ENCODE measurements at places on chromosomes 3 and 15. TPM values are rescaled to one million over a fixed set of nuclear protein-coding genes. Genes with fewer than 3 reads are reported as not detected.

DNA sequence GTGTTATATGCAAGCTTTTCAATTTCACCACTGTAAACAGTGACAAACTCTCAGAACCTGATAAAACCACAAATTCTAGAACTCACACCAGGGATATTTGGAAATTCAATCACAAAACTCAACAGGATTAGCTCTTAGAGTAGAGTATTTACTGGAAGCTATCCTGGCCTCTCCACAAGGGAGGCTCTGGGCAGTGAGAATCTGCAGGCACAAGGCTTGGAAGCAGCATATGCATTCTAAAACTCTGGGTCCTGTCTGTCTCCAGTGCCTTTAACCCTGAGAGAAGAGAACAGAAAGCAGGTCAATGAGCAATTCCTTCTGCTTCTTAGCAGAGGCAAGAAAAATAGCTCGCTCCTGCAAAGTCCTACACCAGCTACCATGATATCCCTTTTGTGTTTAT is 23.4 kb downstream of the PLSCR4 start:
- no peaks in the 10 kb centered on the region for H3K27me3 ChIP-seq
- H3K4me3 ChIP-seq, result no peak overlapping the region
- no peak for DNase-seq
- H3K27ac ChIP-seq, result no peak overlapping the region
- peaks cover 3% of the 10 kb centered on the region for H3K4me1 ChIP-seq

GRCh38 chr15:66162286-66162685 is 91.3 kb downstream of the MEGF11 start:
- no peak overlapping the region for H3K4me3 ChIP-seq
- no peaks in the 10 kb centered on the region for H3K4me1 ChIP-seq
- peaks cover 2% of the 10 kb centered on the region for H3K36me3 ChIP-seq
- no peak for DNase-seq
- no peak overlapping the region for H3K27ac ChIP-seq

- peaks cover 53% of the 10 kb centered on the region for H3K4me1 ChIP-seq
- no peak overlapping the region for H3K4me3 ChIP-seq
- H3K36me3 ChIP-seq, result no peaks in the 10 kb centered on the region
Measured at GRCh38 chr3:69869643-69870042, 129.9 kb upstream of the SAMMSON start.

- peaks cover 42% of the 10 kb centered on the region for H3K4me1 ChIP-seq
- H3K36me3 ChIP-seq, result no peaks in the 10 kb centered on the region
- no peak for DNase-seq
- H3K27me3 ChIP-seq, result no peaks in the 10 kb centered on the region
- no peak overlapping the region for H3K4me3 ChIP-seq
Measured at GRCh38 chr3:190261015-190261414, 61.2 kb downstream of the CLDN1 start.

DNA sequence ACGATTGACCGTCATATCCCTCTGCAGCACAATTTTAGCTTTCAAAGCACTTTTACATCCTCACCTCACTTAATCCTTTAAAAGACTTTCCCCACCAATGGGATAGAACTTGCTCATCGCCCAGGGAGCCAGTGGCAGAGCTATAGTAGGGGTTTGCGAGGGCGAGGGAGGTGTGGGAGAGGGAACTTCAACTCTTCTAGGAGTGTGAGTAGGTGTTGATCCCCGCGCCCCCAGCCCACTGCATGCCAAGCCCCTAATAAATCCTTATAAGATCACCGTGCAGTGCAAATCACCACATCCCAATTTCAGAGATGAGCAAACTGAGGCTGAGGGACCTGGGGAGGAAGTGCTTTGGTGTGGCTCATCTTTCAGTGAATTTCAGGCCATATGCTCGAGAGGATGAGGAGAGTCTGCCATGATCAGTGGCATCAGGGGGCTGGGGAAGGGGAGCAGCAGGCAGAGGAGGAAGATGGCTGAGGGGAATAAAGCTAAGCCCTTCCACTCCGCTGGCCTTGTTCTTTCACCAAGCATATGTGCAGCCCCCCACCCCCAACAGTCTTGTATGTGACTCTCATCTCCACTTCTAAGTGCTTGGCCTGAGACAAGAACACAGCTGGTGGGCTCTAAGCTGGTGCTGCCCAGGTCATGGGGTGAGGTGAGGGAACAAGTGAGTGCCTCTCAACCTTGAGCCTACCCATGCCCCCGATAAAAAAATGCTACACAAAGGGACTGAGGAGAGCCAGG is 5.1 kb downstream of the INSYN1 start:
- H3K27me3 ChIP-seq, result no peaks in the 10 kb centered on the region
- H3K4me3 ChIP-seq, result no peak overlapping the region
- DNase-seq, result no peak
- peaks cover 12% of the 10 kb centered on the region for H3K4me1 ChIP-seq

DNA sequence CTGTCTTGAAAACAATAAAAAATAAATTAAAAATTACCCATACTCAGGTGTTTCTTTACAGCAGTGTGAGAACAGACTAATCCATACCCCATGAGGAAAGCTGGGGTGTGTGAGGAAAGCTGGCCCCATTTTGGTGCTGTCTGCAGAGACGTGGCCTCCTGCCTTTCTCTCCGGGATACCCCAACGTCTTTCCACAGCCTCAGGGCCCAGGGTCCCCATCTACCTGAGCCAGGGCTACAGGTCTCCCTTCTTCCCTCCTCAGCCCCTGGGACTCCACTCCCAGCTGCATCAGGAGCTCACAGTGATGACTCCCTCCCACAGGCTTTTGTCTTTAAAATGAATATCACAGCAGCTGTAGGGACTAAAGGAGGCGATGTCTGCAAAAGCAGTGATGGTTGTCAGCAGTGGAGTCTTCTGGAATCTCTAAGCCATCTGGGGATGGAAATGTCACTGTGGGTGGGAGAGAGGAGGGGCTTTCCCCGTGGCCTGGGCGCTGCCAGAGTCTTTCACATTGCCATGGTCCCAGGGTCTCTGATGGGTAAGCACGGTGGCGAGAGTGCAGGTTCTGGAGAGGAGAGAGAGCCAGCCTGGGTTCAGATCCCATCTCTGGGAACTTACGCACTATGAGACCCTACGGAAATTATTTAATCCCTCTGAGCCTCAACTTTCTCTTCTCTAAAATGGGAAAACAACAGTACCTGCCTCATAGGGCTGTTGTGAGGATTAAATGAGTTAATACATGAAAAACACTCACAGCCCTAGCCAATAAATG is 259.3 kb downstream of the PLCL2 start:
- H3K27ac ChIP-seq, result no peak overlapping the region
- H3K4me1 ChIP-seq, result no peaks in the 10 kb centered on the region
- no peak for DNase-seq
- peaks cover 5% of the 10 kb centered on the region for H3K27me3 ChIP-seq
- H3K36me3 ChIP-seq, result no peaks in the 10 kb centered on the region

- no peaks in the 10 kb centered on the region for H3K27me3 ChIP-seq
- no peaks in the 10 kb centered on the region for H3K36me3 ChIP-seq
- H3K4me3 ChIP-seq, result no peak overlapping the region
- peaks cover 13% of the 10 kb centered on the region for H3K4me1 ChIP-seq
- DNase-seq, result no peak
- H3K27ac ChIP-seq, result no peak overlapping the region
Measured at GRCh38 chr3:136992115-136992514, 34.3 kb downstream of the IL20RB start.

GRCh38 chr3:25448750-25449692 is 21.0 kb downstream of the RARB start:
- H3K36me3 ChIP-seq, result peaks cover 3% of the 10 kb centered on the region
- H3K4me1 ChIP-seq, result peaks cover 53% of the 10 kb centered on the region
- H3K27ac ChIP-seq, result peak overlapping the region; percentile 83
- DNase-seq, result no peak
- no peaks in the 10 kb centered on the region for H3K27me3 ChIP-seq
- no peak overlapping the region for H3K4me3 ChIP-seq

DNA sequence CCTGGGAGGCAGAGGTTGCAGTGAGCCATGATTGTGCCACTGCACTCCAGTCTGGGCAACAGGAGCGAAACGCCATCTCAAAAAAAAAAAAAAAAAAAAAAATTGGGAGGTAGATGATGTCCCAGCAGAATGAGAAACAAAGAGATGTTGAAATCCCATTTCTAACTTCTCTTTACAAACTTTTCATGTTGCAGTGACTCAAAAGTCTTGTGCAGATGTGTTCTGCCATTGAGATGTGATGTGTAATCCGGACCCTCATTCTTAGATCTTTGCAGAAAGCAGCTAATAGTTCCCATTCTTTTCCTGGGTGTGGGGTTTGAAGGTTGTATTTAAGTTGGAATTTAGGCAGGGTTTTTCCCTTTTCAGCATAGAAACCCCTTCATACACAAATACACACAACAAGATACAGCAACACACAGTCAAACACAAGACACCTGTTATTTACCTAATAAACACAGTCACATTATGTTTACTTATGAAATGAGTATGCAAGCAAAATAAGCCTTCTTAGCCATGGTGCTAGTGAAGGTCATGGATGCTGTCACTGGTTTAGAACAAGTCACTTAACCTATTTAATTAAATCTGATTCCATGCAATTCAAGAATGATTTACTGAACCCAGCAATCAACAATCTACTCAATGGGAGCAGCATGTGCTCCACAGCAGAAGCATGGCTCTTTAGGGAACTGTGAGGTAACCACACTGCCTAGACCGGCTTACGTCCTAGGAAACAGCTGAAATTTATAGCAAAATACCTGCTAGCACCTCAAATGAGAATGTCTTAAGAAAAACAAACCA is 14.9 kb downstream of the SIAH2 start:
- peaks cover 83% of the 10 kb centered on the region for H3K4me1 ChIP-seq
- DNase-seq, result no peak
- H3K27ac ChIP-seq, result peak overlapping the region; percentile 83
- H3K36me3 ChIP-seq, result peaks cover 2% of the 10 kb centered on the region
- H3K4me3 ChIP-seq, result no peak overlapping the region

DNA sequence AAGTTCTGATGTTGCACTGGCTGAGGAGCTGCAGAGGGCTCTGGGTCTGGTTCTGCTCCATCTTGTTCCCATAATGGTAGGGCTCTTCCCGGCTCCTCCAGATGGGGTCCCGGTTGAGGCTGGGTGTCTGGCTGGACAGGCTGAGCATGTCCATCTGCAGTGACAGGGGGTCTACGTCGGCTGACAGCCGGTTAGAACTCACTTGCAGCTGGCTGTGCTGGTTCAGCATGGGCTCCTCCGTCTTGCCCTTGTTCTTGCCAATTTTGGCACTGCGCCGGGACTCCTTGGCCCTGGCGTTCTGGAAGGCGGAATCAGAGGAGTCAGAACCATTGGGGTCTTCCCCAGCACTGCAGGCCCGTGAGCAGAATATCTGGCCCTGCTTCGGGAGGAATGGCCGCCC is 78.1 kb downstream of the PRICKLE2 start:
- DNase-seq, result no peak
- H3K27me3 ChIP-seq, result no peaks in the 10 kb centered on the region
- H3K4me3 ChIP-seq, result no peak overlapping the region
- peaks cover 55% of the 10 kb centered on the region for H3K4me1 ChIP-seq
- peaks cover 30% of the 10 kb centered on the region for H3K36me3 ChIP-seq
- no peak overlapping the region for H3K27ac ChIP-seq

GRCh38 chr3:8727605-8728512 is 5.7 kb upstream of the CAV3 start:
- no peaks in the 10 kb centered on the region for H3K4me1 ChIP-seq
- no peak overlapping the region for H3K27ac ChIP-seq
- no peak overlapping the region for H3K4me3 ChIP-seq
- no peak for DNase-seq
- no peaks in the 10 kb centered on the region for H3K27me3 ChIP-seq
- H3K36me3 ChIP-seq, result no peaks in the 10 kb centered on the region

GRCh38 chr3:6640907-6641306 is 220.0 kb upstream of the GRM7 start:
- no peak for DNase-seq
- no peaks in the 10 kb centered on the region for H3K4me1 ChIP-seq
- H3K36me3 ChIP-seq, result no peaks in the 10 kb centered on the region
- H3K4me3 ChIP-seq, result no peak overlapping the region
- H3K27ac ChIP-seq, result no peak overlapping the region
- H3K27me3 ChIP-seq, result no peaks in the 10 kb centered on the region

GRCh38 chr3:129556890-129557547 is 14.0 kb downstream of the H1-8 start:
- H3K27me3 ChIP-seq, result no peaks in the 10 kb centered on the region
- peak overlapping the region; percentile 31 for H3K4me3 ChIP-seq
- DNase-seq, result peak; percentile 89
- peak overlapping the region; percentile 86 for H3K27ac ChIP-seq

DNA sequence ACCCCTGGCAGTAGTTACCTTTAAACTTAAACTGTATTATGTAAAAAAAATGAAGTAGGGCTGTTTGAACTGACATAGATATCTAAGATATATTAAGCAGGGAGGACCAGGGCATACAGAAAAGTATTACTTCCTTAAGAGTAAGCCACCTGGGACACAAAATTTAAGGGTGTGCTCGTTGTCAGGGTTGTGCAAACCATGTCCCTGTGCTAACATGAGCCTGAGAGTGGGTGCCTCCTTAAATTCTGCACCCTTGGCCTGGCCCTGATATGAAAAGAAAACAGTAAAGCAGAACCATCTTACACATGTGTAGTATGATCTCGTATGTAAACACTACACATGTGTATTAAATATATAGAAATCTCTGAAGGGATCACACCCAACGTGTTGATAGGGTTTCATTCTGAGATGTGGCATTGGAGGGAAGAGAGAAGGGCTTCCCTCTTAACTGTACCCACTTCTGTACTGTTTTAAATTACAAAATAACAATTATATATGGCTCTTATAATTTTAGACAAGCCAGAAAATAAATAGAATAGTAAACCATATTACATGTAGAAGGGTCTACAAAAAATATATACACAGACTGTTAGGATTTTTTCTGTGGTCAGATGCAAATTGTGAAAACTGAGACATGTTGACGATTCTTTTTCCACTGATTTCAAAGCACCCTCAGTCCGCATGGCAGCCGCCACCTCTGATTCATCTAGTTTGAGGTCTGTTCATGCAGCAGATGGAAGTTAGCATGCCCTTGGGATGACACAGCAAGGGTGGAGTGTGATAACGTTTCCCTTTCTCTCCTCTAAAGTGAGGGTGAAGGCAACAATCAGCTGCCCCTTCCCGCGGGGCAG is 400.8 kb upstream of the PROK2 start:
- peaks cover 14% of the 10 kb centered on the region for H3K27me3 ChIP-seq
- peaks cover 16% of the 10 kb centered on the region for H3K4me1 ChIP-seq
- H3K27ac ChIP-seq, result peak overlapping the region; percentile 88

- no peak overlapping the region for H3K27ac ChIP-seq
- peaks cover 31% of the 10 kb centered on the region for H3K4me1 ChIP-seq
- no peaks in the 10 kb centered on the region for H3K27me3 ChIP-seq
- peaks cover 4% of the 10 kb centered on the region for H3K36me3 ChIP-seq
- DNase-seq, result no peak
- no peak overlapping the region for H3K4me3 ChIP-seq
Measured at GRCh38 chr3:155843569-155843968, 10.7 kb downstream of the SLC33A1 start.

GRCh38 chr3:71372241-71372768 is 211.2 kb downstream of the FOXP1 start:
- no peaks in the 10 kb centered on the region for H3K36me3 ChIP-seq
- H3K27me3 ChIP-seq, result no peaks in the 10 kb centered on the region
- H3K4me1 ChIP-seq, result peaks cover 52% of the 10 kb centered on the region
- DNase-seq, result no peak
- H3K27ac ChIP-seq, result no peak overlapping the region
- no peak overlapping the region for H3K4me3 ChIP-seq

GRCh38 chr15:101526442-101526841 is 36.9 kb upstream of the PCSK6 start:
- no peak overlapping the region for H3K4me3 ChIP-seq
- H3K36me3 ChIP-seq, result no peaks in the 10 kb centered on the region
- peaks cover 36% of the 10 kb centered on the region for H3K27me3 ChIP-seq
- no peak overlapping the region for H3K27ac ChIP-seq
- H3K4me1 ChIP-seq, result peaks cover 4% of the 10 kb centered on the region

Gene CCDC9B
- total RNA-seq, result 60.0 TPM

Gene C2CD4A
- 0.10 TPM for total RNA-seq

Gene SLC2A2
- not detected for total RNA-seq

Gene GOLGA8A
- total RNA-seq, result 106 TPM

Gene FANCD2OS
- not detected for total RNA-seq

Gene LRRN1
- total RNA-seq, result 2.2 TPM

Gene P2RY14
- total RNA-seq, result not detected
